ENCODE measurements at places on chromosomes 5 and 9.

GRCh38 chr9:125696106-125696647 is 10.8 kb downstream of the MAPKAP1 start:
- DNase-seq: no peak

DNA sequence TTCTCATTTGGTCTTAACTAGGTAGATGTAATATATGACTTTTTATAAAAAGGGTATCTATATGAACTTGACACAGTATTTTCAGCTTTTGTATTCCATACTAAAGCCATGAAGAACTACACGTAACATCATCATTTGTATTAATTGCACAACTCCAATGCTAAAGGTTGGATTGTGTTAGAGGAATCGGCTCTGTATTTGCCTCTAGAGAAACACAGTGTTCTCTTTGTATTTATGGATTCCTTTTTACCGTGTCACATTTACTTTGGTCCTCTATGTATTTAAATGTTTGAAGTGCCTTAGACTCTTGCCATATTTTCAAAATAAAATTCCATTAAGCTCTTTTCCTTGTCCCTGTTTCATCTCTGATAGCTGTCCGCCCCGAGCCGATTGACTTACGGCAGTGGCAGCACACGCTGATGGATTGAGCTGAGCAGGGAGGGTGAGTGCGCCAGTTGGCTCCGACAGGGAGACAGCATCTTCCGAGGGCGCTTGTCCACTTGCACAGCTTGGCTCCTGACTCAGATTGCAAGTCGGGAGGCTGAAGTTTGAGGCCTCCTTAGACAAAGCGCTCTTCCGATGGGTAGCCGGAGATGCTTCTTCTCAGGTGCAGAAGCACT is 95.6 kb upstream of the DMRT1 start:
- no peak for DNase-seq

DNA sequence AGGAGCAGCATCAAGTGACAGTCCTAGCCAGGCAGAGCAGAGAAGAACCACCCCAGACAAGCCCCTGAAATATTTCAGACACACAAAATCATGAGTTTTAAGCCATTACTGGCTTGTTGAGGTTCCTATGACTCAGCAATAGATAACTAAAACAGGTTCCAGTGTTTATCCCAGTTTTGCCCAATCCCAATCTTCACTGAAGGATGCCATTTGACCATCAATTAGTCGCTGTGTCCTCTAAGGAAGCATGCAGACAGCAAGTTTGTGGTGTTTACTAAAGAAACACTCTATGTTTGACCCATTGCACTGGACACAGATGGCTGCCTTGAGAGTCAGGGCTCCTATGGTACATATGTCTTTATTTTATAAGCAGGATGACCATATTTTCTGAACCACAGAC is 186.7 kb downstream of the SYK start:
- DNase-seq: no peak

DNA sequence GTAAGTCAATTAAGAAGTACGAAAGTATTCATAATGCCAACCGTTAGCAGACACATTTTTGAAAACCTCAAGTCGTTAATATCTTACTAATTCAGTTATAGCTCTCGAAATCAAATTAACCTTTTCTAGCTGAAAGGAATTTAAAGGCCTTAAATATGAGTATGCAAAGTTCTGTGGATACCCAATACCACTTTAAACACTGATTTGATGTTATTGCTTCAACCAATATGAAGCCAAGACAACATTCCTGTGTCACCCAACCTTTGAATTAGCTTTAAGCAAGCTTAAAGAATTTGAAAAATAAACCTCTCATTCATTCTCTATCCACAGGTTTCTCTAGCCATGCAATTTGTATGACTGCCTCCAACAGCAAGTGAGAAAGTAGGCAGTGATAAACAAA is 204.5 kb downstream of the MCTP1 start:
- DNase-seq: no peak

DNA sequence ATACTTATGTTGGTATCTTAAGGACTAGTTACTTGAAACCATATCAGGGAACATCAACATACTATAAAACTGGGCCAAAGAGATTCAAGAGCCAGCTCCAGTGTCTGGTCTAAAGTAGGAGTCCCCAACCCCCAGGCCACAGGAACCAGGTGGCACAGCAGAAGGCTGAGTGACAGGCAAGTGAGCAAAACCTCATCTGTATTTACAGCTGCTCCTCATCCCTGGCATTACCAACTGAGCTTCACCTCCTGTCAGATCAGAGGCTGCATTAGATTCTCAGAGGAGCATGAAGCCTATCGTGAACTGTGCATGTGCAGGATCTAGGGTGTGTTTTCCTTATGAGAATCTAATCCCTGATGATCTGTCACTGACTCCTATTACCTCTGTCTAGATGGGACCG is 581.6 kb upstream of the CDH9 start:
- DNase-seq: no peak
